ENCODE measurements at places on chromosomes 11 and 22.

- DNase-seq, result no peak
Measured at GRCh38 chr22:47394504-47395440, 632.3 kb downstream of the TBC1D22A start.

- no peak for DNase-seq
Measured at GRCh38 chr11:93117565-93117964, 80.2 kb downstream of the SLC36A4 start.

DNA sequence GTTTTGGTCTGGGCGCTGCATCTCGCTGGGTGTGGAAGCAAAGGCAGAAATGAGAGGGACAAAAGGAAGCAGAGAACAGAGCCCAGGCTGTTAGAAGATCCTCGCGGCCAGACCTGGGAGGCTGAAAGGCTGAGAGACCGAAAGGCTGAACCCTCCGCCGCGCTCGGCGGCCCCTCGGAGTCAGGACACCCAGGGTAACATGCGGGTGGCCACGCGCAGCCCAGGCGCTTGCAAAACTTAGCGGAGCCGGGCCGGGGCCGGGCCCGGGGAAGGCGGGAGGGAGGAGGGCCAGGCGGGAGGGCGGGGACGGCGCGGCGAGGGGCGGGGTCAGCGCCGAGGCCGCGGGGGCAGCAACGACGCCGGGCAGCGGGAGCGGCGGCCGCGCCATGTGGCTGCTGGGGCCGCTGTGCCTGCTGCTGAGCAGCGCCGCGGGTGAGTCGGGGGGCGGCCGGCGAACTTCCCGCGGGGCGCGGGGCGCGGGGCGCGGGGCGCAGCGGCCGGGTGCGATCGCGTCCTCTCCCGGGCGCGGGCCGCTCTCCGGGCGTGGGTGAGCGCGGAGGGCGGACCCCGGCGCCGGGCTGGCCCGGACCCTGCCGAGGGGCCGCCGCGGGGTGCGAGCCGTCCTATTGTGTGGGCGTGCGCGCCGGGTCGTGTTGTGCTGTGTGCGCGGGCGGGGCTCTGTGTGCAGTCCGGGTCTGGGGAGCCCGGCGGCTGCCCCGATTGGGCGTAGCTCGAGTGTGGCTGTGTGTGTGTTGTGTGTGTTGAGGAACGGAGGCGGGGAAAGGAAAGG, at the start of gene LDLRAD3:
Gene LDLRAD3 (plus strand): TSS at position 350 of the 790 bp plus-strand sequence. CDS start 37 bp downstream, at position 387.
- peak; percentile 36 for DNase-seq

DNA sequence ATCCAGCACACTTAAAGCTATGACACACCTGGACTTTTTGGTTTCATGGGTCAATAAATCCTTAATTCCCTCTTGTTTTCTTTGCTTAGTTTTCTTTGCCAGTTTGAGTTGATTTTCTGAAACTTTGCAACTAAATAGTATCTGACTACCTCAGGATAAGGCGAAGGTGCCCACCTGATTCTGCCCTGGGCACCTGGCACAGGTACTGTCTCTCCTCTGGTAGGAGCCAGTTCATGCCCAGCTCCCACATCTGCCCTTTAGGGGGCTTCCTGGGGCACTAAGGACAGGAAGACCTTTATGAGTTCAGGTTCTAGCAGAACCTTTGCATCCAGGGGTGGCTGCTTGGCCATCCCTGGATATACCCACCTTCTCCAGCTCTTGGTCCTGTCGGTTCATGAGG, 19.6 kb upstream of the KCNJ11 start:
- DNase-seq, result no peak

- no peak for DNase-seq
Measured at GRCh38 chr11:74225565-74225964, 54.5 kb downstream of the PPME1 start.
